Sigmoid colon (tissue), 7 donors: ENCODE measurements at places on chromosomes 5 and 9. TPM values are rescaled to one million over a fixed set of nuclear protein-coding genes. Genes with fewer than 3 reads are reported as not detected.

- H3K27me3 ChIP-seq: no peaks in the 10 kb centered on the region
- H3K27ac ChIP-seq: no peak overlapping the region
- H3K4me3 ChIP-seq: no peak overlapping the region
- DNase-seq: no peak
Measured at GRCh38 chr5:18465833-18466681, 831.8 kb downstream of the TAF11L14 start.

DNA sequence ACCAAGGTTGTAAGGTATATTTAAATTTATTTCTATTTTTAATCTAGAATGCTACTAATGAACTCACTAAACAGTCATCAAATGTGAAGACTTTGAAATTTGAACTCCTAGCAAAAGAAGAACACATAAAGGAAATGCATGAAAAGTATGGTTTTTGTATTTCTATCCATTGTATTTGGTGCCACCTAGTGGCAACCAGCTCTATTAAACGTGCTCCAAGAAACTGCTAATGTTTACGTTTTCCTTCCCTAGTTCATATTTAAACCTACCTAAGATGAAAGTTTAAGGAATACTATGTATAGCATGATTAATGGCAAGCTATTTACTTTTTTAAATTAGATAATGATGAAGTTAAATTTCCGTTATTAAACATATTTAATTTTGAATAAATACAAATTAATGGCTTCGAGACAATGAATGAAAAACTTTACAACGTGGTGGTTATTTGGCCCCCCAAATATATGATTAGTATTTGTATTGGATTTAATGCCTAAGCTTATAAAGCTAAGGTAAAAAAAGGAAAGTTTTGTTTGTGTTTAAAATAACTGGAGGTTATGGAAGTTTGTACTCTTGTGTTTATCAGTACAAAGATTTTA is 115.9 kb upstream of the SH3GL2 start:
- no peaks in the 10 kb centered on the region for H3K27me3 ChIP-seq
- no peaks in the 10 kb centered on the region for H3K4me1 ChIP-seq
- no peak overlapping the region for H3K27ac ChIP-seq
- peaks cover 16% of the 10 kb centered on the region for H3K36me3 ChIP-seq

DNA sequence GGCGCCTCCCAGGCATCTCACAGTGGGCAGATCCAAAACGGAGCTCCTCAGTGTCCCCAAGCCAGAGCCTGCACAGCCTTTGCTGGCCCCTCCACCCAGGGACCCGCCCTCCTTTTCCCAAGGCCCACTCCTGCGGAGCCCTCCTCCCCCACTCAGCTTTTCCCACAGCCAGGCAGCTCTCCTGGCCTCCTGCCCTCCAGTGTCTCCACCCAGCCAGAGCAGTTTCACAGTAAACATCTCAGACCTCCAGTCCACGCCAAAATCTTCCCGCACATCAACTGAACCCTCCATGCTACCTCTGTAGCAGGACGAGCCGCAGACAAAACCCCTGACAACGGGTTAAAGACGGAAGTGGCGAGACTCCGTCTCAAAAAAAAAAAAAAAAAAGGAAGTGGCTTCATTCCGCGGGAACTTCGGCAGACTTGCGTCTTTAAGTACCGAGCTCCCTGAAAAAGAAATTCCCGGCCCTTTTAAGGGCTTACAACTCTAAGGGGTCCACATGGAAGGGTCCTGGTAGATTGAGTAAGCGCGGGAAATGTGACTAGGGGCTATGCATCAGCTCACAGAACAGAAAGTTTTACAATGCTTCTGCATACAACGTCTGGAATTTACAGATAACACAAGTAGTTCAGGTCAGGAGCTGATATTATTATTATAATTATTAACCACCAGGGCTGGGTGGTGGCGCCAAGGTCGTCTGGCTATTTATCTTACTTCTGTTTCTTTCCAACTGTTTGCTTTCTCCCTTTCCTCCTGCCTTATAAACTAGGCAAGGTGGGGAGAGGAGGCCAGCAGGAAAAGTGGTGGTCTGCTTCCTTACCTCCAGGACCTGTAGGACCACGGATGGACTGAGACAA is 11.4 kb upstream of the GRIN1 start:
- H3K4me3 ChIP-seq: peak overlapping the region; percentile 17
- no peaks in the 10 kb centered on the region for H3K4me1 ChIP-seq
- H3K27ac ChIP-seq: peak overlapping the region; percentile 4
- DNase-seq: no peak
- H3K36me3 ChIP-seq: no peaks in the 10 kb centered on the region

F2RL1 gene
- total RNA-seq: 0.36 TPM

DNA sequence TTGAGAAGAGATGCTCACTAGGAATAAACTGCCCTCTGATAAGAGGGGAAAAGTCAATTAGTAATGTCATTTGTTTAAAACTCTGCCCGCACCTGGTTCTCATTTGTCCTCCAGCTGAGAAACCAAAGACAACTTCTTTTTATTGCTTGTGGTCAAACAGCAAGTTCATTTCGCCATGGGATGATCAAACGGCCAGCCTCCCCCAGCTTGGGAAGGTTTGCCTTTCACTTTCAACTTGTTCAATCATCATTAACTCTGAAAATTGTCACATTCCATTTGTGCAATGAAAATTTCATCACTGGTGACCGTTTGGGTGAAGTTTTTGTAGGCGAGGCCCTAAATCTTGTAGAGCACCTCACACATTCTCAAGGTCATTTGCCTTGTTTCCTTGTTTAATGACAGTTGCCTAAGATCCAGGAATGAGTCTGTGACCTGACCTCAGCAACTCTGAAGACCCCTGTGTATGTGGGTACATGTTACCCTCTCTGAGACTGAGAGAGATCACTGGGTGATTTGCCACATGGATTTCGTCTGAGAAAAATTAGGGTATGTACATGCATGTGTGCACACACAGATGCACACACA is 117.7 kb downstream of the MARCHF3 start:
- H3K27ac ChIP-seq: no peak overlapping the region
- no peak for DNase-seq
- no peaks in the 10 kb centered on the region for H3K27me3 ChIP-seq
- H3K4me3 ChIP-seq: no peak overlapping the region

GRCh38 chr5:171648279-171649074 is 137.1 kb upstream of the SMIM23 start:
- no peak overlapping the region for H3K27ac ChIP-seq
- H3K27me3 ChIP-seq: no peaks in the 10 kb centered on the region
- no peak overlapping the region for H3K4me3 ChIP-seq
- H3K4me1 ChIP-seq: peaks cover 6% of the 10 kb centered on the region
- no peaks in the 10 kb centered on the region for H3K36me3 ChIP-seq

DNA sequence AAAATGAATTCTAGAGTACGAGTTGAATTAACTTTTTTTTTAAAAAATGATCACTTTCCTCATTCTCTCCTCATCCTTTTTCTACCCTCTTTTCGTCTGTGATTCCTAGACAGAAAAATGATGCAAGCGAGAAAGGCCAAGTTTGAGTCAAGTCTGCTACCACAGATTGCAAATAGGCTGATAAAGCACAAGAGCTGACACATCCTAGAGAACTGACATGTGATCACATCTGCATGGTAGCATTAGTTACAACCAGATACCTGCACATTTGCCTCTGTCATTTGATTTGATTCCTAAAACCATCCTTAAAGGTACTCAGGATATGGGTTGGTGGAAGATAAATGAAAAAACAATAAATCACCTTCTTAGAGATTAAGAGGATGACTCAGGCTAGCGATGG is 225.4 kb upstream of the PPP1R2B start:
- H3K27ac ChIP-seq: no peak overlapping the region
- no peaks in the 10 kb centered on the region for H3K36me3 ChIP-seq
- H3K4me3 ChIP-seq: no peak overlapping the region
- no peaks in the 10 kb centered on the region for H3K27me3 ChIP-seq
- no peak for DNase-seq

- H3K27ac ChIP-seq: no peak overlapping the region
- H3K4me1 ChIP-seq: peaks cover 7% of the 10 kb centered on the region
- no peaks in the 10 kb centered on the region for H3K36me3 ChIP-seq
Measured at GRCh38 chr9:2677915-2678889, 39.1 kb upstream of the KCNV2 start.

DNA sequence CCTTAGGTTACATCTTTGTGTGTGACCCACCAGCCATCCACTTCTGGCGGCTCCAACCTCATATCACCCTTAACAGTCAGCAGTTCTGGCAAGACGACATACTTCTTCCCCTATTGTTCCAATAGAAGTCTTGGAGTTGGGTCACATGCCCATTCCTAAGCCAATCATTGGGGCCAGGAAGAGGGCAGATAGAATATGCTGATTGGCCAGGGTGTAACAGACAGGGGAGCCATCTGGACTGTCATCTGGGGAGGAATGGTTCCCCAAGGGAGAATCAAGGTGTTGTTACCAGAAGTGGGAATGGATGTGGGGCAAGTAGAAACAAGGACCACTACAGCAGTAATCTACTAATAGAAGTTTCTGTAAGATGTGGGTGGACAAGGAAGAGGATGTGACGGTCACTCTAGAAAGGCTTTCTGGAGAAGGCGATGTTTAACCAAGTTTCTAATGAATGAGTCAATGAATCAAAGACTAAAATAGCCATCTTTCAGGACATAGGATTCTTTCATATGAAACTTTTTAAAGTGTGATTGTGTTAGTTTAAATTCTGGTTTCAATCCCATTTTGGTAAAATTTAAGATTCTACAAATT is 200.4 kb downstream of the ARHGAP26 start:
- H3K27me3 ChIP-seq: no peaks in the 10 kb centered on the region
- no peak overlapping the region for H3K4me3 ChIP-seq
- no peaks in the 10 kb centered on the region for H3K36me3 ChIP-seq

GRCh38 chr5:5705010-5705409 is 282.5 kb downstream of the ICE1 start:
- no peaks in the 10 kb centered on the region for H3K27me3 ChIP-seq
- H3K4me3 ChIP-seq: no peak overlapping the region
- H3K27ac ChIP-seq: no peak overlapping the region
- H3K36me3 ChIP-seq: no peaks in the 10 kb centered on the region
- no peaks in the 10 kb centered on the region for H3K4me1 ChIP-seq

DNA sequence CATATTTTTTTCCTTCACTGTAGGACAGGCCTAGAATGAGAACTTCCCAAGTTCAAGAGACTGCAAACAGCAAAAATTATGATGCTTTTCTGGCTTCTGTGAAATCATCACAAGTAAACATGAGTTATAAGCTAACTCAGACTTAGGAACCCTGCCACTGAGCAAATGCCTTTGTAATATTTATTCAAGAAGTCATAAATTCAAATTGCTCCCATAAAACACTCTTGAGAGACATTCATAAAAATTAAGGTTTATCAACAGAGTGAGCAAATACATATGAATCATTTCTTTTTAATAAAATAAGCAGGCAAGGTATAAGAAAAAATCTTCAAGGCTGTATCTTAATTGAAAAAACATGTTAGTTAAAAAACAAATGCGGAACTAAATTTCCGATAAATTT is 124.2 kb downstream of the GNA14 start:
- no peaks in the 10 kb centered on the region for H3K36me3 ChIP-seq
- no peaks in the 10 kb centered on the region for H3K27me3 ChIP-seq
- H3K4me3 ChIP-seq: no peak overlapping the region
- H3K27ac ChIP-seq: no peak overlapping the region
- no peak for DNase-seq

- no peaks in the 10 kb centered on the region for H3K27me3 ChIP-seq
- H3K36me3 ChIP-seq: no peaks in the 10 kb centered on the region
- H3K27ac ChIP-seq: peak within 1 kb of the TSS; percentile 87
Measured at GRCh38 chr9:133991964-133992779, at the start of gene VAV2. Gene VAV2 (minus strand): TSS chr9:133992324. CDS start chr9:133992278, 46 bp downstream.

DNA sequence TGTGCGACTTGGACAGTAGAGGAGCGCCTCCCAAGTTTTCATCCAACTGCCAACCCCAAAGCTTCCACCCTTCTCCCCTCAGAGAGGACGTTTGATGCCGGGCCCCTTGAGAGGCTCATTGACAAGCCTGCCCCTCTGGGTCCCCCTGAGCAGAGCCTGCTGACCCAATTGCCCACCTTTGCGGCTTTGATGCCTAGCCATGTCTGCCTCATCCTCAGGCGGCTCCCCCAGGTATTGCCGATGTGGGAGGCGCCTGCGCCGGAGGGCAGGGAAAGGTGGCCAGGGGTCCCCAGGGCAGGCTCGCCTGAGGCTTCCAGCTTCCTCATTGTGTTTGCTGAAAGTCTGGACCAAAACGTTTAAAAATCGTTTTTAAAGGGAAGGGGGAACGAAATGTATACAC is 1.4 kb downstream of the ODF2 start:
- DNase-seq: no peak
- H3K4me1 ChIP-seq: peaks cover 7% of the 10 kb centered on the region
- no peak overlapping the region for H3K27ac ChIP-seq
- peak overlapping the region; percentile 68 for H3K4me3 ChIP-seq
- no peaks in the 10 kb centered on the region for H3K27me3 ChIP-seq

DNA sequence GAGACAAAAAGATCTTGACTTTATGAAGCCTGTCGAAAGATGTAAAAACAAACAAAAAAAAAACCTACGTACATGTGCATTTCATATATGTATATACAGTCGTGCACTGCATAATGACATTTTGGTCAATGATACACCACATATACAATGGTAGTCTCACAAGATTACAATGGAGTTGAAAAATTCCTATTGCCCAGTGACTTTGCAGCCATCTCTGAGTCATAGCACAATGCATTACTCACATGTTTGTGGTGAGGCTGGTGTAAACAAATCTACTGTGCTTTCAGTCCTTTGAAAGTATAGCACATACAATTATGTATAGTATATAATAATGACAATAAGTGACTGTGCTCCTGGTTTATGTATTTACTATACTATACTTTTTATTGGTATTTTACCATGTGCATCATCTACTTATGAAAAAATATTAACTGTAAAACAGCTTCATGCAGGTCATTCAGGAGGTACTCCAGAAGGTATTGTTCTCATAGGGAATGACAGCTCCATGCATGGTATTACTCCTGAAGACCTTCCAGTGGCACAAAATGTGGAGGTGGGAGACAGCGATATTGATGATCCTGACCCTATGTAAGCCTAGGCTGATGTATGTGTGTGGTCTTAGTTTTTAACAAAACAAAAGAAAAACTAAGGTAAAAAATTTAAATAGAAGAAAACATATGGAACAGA is 73.7 kb upstream of the FST start:
- no peak overlapping the region for H3K4me3 ChIP-seq
- no peak overlapping the region for H3K27ac ChIP-seq
- H3K36me3 ChIP-seq: no peaks in the 10 kb centered on the region

IL13 gene
- total RNA-seq: not detected

DNA sequence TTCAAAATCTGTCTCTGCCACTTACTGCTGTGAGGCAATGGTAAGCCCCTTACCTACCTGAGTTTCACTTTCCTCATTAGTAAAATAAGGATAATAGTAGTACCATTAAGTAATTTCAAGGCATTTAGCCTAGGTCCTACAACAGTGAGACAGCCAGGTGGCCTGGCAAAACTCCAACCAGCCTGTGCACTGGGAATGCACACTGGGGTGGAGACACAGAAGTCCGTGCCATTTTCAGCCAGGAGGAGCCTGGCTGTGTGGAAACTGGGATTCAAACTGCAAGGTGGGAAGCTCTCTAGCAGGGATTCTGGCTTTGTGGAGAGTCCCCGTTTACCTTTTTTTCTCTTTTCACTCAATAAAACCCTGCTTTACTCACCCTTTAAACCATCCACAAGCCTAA is 630.4 kb downstream of the PRELID2 start:
- DNase-seq: no peak
- no peak overlapping the region for H3K27ac ChIP-seq
- H3K4me1 ChIP-seq: no peaks in the 10 kb centered on the region
- no peak overlapping the region for H3K4me3 ChIP-seq
- H3K36me3 ChIP-seq: no peaks in the 10 kb centered on the region

PTPN3 gene
- total RNA-seq: 2.5 TPM
